A673 (cell line): ENCODE measurements at places on chromosomes 16 and 17. TPM values are rescaled to one million over a fixed set of nuclear protein-coding genes. Genes with fewer than 3 reads are reported as not detected.

The NPIPA8 gene
- total RNA-seq = 2.8 and 3.7 TPM in 2 replicates

The EVI2A gene
- not detected in 2 replicates for total RNA-seq

The PPP1R27 gene
- total RNA-seq = not detected in 2 replicates

The CETP gene
- not detected in 2 replicates for total RNA-seq

The RNU2-1 gene
- 3,906 and 4,067 TPM in 2 replicates for total RNA-seq

The SYCE1L gene
- 0.63 TPM in 1 of 2 replicates, not detected in the other for total RNA-seq

The ZNF597 gene
- 2.4 and 2.8 TPM in 2 replicates for total RNA-seq

The KRT39 gene
- not detected in 2 replicates for total RNA-seq

The ICAM2 gene
- total RNA-seq = 0.99 and 1.2 TPM in 2 replicates

The FBXL19 gene
- 37.0 and 39.3 TPM in 2 replicates for total RNA-seq

The DNAH2 gene
- 0.15 and 0.24 TPM in 2 replicates for total RNA-seq

The NTN1 gene
- total RNA-seq = 4.3 TPM in 2 replicates

The HOXB6 gene
- 19.8 and 27.6 TPM in 2 replicates for total RNA-seq

The TEKT5 gene
- not detected in 2 replicates for total RNA-seq

The CDH13 gene
- 1.3 and 2.1 TPM in 2 replicates for total RNA-seq

The C17orf113 gene
- 0.41 and 0.72 TPM in 2 replicates for total RNA-seq
